Hematopoietic multipotent progenitor cell treated with erythropoietin and hydrocortisone succinate and interleukin-3 and kit ligand, for 8 days (in vitro differentiated cells): ENCODE measurements at places on chromosomes 16 and 17.
A peak's percentile ranks its signal among the peaks of the same experiment; 100 is the strongest.

GRCh38 chr16:77502448-77502847 lies 67.6 kb upstream of the ADAMTS18 start:
- DNase-seq = no peak

DNA sequence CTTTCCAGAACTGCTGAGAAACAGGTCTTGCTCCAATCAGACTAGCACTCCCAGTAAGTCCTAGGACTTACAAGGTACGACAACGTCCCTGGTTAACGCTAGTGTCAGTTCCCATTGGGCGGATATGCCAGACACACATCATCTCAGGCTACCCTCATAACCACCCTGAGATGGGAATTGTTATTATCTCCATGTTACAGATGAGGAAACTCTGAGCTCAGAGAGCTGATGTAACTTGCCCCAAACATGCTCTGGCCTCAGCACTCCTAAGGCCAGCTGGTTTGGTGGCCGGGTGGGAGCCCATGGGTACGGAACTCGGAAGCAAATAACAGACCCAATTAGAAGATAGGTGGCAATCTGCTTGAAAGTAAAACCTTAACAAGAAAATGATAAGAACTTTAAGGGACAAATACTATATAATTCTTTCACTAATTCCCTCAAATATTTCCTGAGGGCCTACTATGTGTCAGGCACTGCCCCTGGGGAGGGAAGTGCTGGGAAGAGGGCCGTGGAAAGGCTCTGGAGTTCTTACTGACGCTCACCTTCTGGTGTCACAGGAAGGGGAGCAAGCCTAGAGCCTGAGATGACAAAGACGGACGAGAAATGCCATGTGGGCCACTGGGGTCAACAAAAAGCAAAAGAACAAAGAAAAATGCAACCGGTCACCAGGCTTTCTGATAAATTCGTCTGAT lies 6.9 kb downstream of the CREBBP start:
- DNase-seq = peak; percentile 50

- DNase-seq = no peak
These were observed 162.1 kb upstream of the SALL1 start for GRCh38 chr16:51313198-51313597.

DNA sequence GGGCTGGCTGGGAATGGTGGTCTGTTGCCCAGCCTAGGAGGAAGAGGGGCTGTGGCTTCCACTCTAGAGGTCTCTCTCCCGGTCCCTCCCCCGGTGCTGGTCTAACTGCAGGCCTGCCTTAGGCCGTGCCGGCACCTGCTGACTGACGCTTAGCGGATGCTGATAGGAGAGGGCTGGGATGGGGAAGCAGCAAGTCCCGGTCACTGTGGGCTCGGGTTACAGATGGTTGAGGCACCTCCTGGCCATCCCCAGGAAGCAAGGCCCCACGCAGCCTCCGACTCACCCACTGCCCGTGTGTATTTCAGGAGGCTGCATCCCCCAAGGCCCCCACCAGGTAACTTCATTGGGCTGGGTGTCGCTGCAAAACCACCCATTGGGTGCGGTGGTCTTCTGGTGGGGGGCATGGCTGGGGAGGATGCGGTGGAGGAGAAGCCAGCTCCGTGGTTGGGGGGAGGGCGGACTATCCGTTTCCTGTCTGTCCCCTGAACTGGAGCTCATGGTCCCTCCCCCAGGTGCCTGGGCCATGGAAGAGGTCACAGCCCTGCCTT lies 278.9 kb downstream of the SEC14L1 start:
- no peak for DNase-seq

DNA sequence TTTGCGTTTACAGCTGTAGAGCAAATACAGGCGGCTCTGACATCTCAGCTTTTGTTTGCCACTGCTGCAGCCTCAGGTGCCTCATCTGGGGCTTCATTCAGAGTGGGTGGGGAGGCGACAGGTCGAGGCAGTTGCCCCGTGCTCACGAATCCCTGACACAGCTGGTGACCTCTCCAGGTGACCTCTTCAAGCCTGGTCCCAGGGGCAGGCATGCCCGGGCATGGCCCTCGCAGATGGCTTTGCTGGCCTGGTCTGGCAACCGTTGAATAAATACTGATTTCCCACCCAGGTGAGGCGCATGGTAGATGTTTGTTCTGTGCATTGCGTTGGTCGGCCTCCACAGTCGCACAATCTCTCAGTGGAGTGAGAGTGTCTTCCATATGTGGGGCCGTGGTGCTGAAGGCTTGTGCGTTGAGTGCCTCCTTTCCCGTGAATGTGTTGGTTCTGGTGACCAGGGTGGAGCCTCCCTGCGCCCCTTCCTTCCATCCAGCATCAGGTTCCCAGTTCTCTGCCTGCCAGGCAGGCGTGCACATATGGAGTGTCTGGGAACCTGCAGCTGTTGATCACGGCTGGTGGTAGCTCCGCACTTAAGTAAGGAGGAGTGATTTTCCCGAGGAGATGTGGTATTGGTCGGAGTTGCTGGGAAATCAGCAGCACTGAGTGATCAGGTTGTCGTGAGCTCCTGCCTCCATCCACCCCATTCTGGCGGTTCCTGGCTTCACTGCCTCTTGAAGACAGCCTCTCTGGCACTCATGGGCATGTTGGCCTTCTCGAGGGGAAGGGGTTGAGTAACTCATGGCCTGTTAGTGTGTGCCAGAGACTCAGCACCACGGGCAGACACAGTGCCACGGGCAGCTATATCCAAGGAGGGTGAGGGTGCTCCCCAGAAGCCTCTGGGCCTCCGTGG lies 149.7 kb downstream of the RPTOR start:
- no peak for DNase-seq

DNA sequence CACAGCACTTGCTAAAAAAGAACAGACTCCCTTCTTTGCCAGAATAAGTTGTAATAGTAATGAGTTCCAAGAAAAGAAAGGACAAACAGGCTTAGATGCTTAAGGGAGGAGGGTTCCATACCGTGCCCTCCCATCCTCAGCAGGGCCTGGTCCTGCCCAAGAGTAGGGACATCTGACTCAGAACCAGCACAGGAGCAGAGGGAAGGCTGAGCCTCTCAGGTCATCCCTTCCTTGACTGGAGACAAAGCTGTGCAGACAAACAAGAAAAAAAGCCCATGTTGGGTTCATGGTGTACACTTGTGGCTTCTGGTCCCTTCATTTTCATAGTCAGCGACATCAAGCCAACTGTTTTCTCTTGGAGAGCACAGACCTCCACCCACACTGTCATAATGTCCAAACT lies 44.2 kb upstream of the NDRG4 start:
- DNase-seq = no peak

GRCh38 chr16:17939122-17939536 lies 397.4 kb downstream of the NPIPA8 start:
- DNase-seq = no peak

GRCh38 chr17:35588196-35588920 lies 1.2 kb downstream of the AP2B1 start:
- DNase-seq = peak; percentile 51

- peak; percentile 96 for DNase-seq
These were observed 3.7 kb downstream of the NFE2L1 start for GRCh38 chr17:48051706-48052486.

GRCh38 chr16:3988824-3989223 lies 108.3 kb upstream of the CREBBP start:
- no peak for DNase-seq

GRCh38 chr17:2936771-2937321 lies 126.6 kb downstream of the OR1D5 start:
- DNase-seq = no peak

DNA sequence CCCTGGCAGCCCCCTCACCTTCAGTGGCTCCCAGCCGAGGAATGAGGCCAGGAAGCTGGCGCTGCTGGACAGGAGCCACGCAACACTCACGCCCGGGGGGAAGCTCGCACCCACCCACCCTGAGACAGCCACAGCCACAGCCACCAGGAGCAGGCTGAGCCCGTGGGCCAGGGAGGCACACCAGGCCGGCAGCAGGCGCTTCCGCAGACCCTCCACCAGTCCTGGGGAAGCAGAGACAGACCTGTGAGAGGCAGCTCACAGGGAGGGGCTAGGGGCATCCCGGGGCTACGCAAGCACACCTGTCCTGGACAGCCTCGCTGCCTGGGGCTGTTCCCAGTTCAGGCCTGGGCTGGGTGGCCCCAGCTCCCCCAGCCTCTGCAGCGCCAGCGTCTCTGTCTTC lies 41.9 kb downstream of the PKD1 start:
- no peak for DNase-seq

GRCh38 chr16:72091217-72091616 lies 2.2 kb downstream of the TXNL4B start:
- DNase-seq = no peak

DNA sequence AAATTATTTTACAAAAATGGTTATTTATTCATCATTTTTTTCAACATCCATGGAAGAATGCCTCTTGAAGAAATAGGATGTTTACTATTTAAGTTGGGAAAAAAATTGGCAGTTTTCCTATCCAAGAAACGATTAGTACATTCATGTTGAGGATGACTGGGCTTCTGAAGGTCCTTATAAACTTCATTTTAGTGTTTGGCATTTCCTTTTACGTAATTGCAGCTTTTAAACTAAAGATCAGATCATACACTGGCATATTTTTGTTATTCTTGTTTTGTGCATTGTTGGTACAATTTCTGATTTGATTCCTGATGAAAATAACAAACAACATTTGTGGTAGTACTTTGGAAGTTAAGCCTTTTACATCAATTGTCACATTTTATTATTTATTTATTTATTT lies 11.5 kb downstream of the KCNJ16 start:
- DNase-seq = no peak

DNA sequence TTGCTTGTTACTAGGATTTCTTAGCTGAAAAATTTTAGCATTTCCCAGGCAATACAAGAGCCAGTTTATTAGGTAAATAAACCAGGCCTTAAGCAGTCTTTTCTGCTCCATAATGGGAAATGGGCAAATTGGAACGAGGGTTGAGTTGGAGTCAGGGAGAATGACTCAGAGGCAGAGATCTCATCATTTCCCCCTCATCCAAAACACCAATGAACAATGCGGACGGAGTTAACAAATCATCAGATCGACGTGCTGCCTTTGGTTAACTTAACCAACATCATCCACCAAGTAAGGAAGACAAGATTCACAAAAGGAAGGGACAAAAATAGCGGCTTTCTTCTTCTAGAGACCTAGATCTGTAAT lies 243.5 kb downstream of the STX8 start:
- DNase-seq = no peak

- peak; percentile 53 for DNase-seq
These were observed 30.4 kb downstream of the SOCS3 start for GRCh38 chr17:78329263-78330059.

DNA sequence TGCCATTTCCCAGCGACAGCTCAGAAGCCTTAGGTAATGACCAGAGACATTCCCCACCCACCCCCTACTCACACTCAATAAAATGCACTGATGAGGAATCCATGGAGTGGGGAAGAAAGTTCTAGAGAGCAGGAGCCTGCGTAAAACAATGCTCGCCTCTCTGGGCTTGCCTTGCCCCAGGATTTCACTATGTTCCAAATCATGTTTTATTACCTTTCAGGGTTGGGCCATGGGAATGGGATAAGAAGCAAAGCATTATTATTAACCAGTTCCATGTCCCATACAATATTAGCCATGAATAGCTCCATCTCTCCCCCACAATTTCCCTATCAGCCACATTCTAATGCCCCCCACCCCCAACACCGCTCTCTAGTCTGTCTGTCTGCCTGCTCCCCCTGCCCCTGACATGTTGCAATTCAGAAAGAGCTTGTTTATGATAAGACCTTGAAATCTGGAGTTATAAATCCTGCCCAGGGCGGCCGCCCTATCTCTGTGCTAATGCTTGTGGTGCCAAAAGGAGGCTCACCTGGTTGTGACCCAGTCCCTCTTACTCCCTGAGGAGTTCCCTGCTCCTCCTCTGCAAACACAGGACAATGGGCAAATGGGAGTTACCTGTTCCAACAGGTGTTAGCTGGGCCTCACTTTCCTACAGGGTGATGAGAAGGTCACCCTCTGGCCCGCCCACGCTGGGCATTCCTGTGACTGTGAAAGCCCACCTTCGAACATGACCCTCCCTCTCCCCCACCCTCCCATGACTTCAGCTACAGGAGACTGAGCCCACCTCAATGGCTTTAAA lies 28.0 kb upstream of the DDX52 start:
- DNase-seq = no peak

GRCh38 chr16:81604960-81605383 lies 160.4 kb downstream of the CMIP start:
- no peak for DNase-seq

DNA sequence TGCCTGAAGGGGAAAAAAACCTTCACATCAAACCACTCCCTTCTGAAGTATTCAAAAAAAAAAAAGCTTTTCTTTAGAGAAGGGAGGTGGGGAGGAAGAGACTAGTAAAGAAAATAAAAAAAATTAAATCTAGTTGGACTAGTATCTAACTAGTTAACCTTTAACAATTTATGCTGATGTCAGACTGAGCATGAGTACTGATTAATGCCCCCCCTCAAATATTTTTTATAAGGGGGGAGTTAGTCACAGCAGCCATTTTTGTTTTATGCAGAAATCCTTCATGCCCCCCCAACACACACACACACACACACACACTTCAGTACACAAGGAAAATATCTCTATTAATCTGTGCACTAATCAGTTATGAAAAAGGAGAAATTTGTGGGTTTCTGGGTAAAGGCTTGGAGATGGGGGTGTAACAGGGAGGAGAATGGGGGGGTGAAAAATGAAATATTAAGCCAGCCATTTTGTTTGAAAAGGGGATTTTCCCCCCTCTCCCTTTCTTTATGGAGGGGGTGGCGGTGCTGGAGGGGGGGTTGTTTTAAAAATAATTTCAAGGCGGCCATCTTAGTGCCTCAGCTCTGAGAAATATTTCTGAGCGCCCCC lies 4.7 kb upstream of the CHD3 start:
- DNase-seq = peak; percentile 48

DNA sequence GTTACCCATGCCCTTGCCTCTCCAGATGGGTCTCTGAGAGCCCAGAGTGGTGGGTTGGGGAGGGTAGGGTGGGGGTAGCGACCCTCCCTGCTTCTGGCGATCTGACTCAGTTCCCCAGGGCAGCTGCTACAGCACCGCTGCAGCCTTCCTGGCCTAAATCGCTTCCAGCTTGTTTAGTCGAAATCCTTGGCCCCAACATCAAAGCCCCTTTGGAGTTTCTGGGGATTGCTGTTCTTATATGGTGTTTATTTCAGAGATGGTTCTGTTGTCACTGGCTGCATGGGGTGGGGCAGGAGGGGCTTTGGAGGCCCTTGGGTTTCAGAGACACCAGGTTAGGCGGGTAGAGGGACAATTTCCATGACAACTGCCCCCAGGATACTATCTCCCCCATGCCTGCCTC lies 35.9 kb downstream of the FZD2 start:
- DNase-seq = no peak

- peak; percentile 40 for DNase-seq
These were observed 26.2 kb downstream of the IL21R start for GRCh38 chr16:27428026-27428785.

- DNase-seq = no peak
These were observed 404.2 kb upstream of the PMFBP1 start for GRCh38 chr16:72576189-72576588.

DNA sequence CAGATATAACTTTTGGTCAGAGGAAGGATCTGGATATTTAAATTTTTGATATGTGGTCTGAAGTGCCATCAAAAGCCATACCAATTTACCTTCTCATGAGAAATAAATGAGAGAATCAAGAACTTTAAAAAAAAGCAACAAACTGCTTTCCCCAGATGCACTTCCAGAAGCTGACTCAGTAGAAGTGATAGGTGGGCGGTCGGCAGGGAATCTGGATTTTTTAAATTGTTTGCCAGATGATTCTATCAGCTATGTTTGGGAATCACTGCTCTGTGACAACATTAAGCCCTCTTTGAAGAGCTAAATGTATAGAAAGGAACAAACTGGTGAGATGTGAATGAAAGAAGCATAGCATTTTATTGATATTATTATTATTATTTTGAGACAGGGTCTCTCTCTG lies 19.2 kb downstream of the CDH3 start:
- DNase-seq = no peak

GRCh38 chr17:48842746-48843145 lies 11.9 kb downstream of the CALCOCO2 start:
- no peak for DNase-seq
